ENCODE measurements at places on chromosomes 3 and 15.

DNA sequence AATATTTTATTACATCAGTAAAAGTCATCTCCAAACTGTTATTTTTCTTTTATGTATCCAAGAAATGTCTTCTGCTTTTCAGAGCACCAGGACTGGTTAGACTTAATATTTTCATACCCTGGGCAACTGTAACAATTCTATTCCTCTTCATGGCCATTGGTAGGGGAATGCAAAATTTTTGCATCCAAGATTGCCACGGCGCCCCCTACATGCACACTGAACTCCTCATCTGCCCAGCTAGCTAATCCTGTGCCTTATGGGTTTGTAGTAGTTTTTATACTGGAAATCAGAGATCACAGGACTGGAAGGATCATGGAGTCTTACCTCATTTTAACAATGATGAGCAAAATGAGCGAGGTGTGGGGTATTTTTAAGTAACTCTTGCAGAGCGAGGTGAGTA lies 74.2 kb downstream of the CRTC3 start:
- no peak for DNase-seq

DNA sequence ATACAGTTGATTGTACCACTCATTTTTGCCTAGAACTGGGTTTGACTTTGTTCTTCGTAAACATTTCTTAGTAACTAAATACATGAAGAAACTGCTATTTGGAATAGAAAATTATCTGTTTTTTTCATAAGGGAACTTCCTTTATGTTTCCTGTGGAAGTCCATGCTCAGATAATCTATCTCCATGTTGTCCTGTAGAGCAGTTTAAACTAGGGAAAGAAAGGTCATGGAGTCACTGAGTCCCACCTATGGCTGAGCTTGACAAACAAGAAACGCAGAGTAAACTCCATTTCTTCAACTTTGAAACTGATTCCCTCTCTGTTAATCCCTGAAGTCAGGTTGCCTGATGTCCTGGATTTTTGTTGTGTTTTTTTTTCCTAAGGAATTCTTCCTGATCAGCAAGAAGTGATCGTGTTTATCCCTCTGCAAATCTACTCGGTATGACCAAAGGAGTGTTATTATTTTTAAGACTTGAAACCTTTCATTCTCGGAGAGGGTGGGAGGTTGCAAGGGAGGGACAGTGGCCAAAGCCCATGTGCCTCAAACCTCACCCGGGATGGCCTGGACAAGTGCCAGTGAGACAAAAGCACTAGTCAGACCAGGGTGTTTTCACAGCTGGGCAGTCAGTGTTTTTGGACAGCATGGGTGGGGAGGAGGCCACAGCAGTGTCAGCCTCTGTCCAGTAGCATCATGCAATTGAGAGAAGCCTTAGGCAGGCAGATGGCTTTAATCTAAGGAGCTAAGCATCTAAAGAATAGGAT lies 129.8 kb upstream of the PHLDB2 start:
- DNase-seq, result no peak

DNA sequence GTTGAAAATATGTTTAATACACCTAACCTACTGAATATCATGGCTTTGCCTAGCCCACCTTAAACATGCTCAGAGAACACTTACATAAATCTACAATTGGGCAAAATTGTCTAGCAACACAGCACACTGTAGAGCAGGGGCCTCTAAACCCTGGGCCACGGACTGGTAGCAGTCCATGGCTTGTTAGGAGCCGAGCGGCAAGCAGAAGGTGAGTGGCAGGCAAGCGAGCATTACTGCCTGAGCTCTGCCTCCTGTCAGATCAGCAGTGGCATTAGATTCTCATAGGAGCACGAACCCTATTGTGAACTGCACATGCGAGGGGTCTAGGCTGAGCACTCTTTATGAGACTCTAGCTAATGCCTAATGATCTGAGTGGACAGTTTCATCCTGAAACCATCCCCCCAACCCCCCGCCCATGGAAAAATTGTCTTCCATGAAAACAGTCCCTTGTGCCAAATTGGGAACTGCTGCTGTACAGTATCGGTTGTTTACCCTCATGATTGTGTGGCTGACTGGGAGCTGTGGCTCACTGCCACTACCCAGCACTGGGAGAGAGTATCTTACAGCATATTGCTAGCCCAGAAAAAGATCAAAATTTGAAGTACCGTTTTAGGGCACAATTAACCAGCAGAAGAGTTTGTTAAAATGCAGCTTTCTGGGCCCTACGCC lies 26.1 kb downstream of the CMSS1 start:
- DNase-seq, result no peak

DNA sequence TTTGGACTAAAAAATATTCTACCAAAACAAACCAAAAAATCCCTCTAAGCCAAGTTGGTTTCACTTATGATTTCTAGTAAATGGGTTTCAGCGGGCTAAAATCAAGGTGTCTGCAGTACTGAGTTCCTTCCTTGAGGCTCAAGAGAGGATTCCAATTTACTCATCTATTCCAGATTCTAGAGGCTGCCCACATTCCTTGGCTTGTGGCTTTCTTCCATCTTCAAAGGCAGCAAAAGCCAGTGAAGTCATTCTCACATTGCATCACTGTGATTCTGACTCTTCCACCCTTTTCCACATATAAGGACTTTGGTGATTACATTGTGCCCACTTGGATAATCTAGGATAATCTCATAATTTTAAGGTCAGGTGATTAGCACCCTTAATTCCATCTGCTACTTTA lies 48.1 kb downstream of the DPPA2 start:
- no peak for DNase-seq

DNA sequence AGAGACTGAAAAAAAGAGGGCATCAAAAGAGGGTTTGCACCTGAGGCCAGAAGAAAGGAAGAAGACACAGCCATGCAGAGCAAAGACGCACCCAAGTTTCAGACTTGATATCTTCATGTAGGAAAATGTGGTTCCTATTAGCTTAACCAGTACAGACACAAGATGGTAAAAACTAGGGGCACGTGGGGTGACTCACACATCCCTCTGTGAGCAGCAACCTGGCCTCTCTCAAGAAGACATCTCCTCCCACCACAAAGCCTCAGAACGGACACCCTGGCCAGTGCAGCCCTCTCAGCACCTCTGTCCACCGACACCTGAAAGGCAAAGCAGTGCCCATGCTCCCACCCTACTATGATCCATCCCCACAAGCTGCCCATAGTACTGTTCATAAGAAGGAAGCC lies 33.3 kb downstream of the GLB1 start:
- no peak for DNase-seq

- DNase-seq, result no peak
These were observed 205.0 kb downstream of the OPA1 start for GRCh38 chr3:193798051-193798450.

GRCh38 chr3:61564395-61565059 lies 3.2 kb downstream of the PTPRG start:
- no peak for DNase-seq

- DNase-seq, result no peak
These were observed 58.2 kb downstream of the RAB7A start for GRCh38 chr3:128784232-128784631.

DNA sequence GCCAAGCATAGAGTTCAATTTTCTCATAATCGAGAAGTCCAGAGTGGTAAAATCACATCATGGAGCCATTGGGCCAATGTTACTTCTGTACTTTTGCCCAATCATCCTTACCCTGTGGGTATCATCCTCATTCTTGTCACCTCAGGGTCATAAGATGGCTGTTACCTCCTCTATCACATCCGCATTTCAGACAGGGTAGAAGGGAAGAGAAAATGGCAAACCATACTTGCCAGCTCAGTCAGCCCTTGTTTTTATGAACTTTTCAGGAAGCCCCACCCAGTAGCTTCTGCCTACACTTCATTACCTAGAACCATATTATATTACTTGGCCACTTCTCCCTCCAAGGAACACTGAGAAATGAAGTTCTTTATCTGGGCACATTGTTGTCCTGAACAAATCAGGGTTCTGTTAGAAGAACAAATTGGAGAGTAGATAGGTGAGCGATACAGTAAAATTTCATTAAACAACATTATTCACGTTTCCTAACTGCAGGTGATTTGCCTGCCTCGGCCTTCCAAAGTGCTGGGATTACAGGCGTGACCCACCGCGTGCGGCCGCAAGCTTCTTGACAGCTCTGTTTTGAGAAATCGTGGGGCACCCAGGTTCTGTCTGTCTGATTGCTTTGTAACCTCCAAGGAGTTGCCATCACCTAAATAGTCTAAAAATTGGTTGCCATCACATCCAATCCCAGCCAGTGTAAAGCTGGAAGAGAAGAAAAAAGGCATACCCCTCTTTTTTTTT lies 34.5 kb upstream of the RPN1 start:
- no peak for DNase-seq

DNA sequence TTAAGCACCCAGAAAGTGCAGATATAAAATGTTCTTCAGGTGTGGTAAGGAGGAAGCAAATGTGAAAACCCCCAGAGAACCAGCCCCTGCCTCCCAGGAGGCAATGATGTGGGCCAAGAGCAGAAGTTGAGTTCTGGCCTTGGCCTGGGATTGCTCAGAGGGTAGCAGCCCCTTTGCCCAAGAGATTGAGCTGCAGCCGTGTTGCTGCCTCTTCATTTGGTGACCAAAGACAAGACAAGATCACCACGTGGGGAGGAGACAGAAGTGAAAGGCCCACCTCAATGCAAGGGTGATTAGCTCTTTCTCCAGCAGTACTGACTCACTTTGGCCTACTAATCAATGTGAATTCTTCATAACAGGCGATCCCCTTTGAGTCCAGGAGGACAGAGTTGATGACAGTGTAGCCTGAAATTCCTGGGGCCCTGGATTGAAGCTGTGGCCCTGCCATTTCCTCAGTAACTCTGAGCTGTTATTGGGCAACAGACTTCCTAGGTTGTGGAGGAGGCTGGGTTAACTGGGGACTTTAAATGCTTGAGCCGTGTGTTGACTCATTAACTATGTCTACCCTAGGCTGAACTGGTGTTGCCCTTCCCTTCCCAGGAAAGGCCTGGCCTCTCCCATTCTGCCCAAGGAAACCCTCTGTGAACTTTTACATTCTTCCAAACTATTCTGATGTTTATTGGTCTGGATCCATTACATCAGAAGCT lies 86.5 kb downstream of the ST6GAL1 start:
- no peak for DNase-seq

- DNase-seq, result no peak
These were observed 97.4 kb upstream of the RBMS3 start for GRCh38 chr3:29183346-29184087.

DNA sequence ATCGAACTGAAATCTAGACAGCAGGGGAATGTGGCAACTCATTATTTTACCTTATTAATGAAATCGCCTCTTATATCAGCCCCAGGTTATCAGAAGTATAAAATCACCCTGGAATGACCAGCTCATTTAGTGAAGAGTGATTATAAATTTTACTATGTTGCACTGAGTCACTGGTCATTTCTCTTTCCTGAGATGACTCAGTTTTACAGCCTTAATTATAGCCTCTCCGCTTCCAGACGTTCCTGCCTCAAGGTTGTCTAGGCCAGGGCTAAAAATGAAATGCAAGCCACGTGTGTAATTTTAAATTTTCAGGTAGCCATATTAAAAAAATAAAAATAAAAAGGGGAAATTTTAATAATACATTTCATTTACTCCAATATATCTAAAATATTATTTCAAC lies 33.3 kb downstream of the DET1 start:
- DNase-seq, result no peak

DNA sequence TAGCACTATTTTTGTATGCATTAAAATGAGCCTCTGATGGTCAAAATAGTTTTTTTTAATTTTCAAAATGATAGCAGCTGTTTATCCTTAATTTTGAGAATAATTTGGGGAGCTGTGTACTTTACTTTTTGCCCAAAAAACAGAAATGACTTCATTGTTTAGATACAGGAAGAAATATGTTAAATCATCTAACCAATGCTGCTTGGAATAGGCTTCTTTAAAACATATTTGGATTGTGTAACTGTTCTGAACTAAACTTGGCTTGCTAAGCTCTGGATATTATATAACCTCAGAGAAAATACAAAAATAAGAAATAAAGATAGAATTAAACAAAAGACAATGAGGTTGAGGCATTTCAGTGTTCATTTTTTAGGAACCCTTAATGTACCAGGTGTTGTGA lies 119.3 kb downstream of the SERPINI1 start:
- no peak for DNase-seq

- DNase-seq, result no peak
These were observed 59.5 kb upstream of the TIPARP start for GRCh38 chr3:156614642-156615511.

GRCh38 chr15:50390554-50391264 lies 33.5 kb upstream of the USP8 start:
- DNase-seq, result no peak

- no peak for DNase-seq
These were observed 96.6 kb downstream of the CGNL1 start for GRCh38 chr15:57472861-57473260.

DNA sequence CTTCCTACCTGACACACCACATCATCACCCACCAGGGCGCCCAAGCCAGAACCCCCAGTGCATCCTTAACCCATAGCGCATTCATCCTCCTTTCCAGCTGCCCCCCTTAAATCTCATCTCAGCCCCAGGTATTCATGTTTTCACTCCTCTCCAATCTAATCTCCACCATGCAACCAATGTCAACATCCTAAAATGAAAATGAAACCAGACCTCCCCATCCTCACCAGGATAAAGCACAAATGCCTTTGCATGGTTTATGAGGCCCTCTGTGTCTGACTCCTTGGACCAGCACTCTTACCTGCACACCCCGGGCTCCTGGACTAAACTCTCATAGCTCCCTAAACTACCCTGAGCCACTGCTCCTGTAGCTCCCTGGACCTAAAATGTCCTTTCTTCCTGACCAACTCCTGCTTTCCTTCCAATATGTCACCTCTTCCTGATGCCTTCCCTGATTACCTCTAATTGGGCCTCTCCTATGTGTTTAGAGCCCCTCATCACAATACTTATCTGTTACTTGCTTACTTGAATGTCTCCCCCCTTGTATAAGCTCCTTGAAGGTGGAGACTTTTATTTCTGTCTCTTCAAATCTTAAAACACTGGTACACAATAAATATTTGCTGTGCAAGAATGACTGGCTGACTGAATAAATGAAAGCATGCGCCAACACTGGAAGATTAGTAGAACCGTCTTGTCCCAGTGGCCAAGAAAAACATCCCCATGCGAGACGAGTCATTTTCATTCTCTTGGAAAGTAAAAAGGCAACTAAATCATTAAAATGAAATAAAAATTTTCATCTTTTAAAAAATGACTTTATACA lies 142.5 kb downstream of the XXYLT1 start:
- DNase-seq, result no peak

DNA sequence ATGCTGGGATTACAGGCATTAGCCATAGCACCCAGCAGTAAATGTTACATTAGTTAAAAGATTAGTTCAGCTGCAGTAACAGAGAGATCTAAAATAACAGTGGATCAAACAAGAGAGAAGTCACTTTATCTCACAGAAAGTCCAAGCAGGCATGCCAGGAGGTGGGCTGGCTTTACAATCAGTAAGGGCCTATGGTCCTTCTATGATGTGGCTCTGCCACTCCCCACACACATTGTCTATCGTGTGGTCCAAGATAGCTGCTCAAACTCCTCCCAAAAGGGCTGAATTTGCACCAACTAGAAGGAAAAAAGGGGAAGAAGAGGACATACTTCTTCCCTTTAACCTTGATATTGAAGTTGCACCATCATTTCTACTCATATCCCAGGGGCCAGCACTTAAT lies 4.6 kb upstream of the RUVBL1 start:
- no peak for DNase-seq

GRCh38 chr15:74847432-74847831 lies 4.5 kb upstream of the ULK3 start:
- no peak for DNase-seq

Measured in NCI-H446 (cell line).